Muscle of leg (tissue), 16 donors: ENCODE measurements at places on chromosomes 16 and 17.

DNA sequence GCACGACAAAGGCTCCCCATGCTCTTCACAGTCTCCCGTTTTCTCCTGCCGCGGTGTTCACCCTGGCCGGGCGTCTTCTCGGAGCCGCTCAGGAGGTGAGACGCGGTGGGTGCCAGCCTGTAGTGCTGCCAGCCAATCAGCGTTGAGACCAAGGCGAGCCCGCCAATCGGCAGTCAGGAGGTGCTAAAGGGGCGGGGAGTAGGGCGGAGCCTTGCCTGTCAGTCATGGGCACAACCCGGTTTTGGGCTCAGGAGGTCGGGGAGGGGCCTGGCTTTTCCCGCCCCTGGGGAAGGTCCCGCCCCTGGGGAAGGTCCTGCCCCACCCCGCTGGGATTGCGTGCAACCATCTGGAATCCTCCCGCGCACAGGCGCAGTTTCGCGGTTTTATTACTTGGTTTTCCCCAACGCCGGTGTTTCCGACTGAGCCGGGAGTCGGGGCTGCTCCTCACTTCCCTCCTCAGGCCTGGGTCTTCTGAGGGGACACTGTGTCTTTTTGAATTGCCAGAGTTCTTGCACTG, at the start of gene PRDM7:
Gene PRDM7 (minus strand): TSS at position 92 of the 517 bp plus-strand sequence. CDS start 1,421 bp downstream, outside the sequence.
- DNase-seq = peak; percentile 73

GRCh38 chr17:50099003-50099402, 3.9 kb downstream of the PDK2 start:
- no peak for DNase-seq

- DNase-seq = no peak
Observed at GRCh38 chr17:75049706-75050105, 2.7 kb downstream of the KCTD2 start.

GRCh38 chr16:57366544-57367040, 5.7 kb upstream of the CX3CL1 start:
- DNase-seq = no peak

- no peak for DNase-seq
Observed at GRCh38 chr16:27232061-27232900, 29.0 kb downstream of the KDM8 start.

DNA sequence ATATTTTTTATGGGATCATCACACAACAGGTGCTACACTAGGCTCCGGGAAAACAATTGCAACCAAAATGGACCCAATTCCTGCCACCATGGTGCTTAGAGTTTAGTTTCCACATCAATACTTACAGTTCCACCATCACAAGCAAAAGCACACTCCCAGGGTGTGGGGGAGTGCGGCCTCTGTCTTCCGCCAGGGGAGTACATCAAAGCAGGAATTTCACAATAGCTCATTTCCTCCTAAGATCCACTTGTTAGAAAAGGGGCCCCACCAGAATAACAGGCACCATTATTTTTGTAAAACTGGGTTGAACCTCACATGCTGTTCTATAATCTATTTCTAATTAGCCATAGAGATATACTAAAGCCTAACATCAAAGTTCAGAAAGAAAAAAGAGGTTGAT, 44.3 kb upstream of the PSMD7 start:
- no peak for DNase-seq

DNA sequence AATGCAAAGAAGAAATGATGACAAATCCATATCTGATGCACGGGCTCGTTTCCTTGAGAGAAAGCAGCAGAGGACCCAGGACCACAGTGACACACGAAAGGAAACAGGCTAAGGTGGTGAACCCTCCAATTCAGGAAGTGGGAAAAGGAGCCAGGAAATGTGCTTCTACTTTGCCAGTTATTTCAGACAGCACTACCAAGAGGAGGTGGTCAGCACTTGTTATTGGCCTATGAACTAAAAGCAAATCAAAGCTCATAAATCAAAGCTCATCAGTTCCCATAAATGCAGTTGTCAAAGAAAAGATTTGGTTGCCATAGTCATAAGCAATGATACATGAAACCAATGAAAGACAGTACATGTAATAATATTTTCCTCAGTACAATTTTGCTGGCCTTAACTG, 12.6 kb upstream of the CLTC start:
- DNase-seq = no peak

- DNase-seq = no peak
Observed at GRCh38 chr16:69707920-69708683, 18.3 kb downstream of the NQO1 start.
